ENCODE measurements at places on chromosomes 5 and 9.

DNA sequence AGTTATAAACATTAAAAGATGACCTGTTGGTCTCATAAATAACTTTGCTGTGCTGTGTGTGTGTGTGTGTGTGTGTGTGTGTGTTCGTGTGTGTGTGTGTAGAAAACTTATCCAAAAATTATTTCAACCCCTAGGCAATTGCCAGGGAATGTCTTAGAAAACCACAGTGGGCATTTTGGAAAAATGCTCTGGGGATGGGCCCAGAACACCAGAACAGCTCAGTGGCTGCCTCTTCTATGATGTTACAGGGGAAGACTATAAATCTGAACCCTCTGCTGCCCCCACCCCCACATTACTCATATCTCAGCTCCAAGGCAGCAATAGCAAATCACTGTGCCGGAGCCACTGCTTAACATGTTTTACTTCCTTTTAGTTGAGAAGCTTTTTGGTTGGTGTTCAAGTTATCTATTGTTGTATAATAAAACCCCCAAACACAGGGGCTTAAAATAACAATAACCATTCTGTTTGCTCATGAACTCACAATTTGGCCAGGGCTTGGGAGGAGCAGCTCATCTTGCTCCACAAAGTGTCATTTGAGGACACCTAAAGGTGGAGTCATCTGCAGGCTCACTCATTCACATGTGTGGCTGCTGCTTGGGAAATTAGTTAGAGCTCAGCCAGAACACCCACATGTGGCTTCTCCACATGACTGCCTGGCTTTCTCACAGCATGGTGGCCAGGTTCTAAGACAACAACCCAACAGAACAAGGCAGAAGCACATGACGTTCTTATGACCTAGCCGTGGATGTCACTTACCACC lies 40.4 kb downstream of the ACTBL2 start:
- DNase-seq: no peak

DNA sequence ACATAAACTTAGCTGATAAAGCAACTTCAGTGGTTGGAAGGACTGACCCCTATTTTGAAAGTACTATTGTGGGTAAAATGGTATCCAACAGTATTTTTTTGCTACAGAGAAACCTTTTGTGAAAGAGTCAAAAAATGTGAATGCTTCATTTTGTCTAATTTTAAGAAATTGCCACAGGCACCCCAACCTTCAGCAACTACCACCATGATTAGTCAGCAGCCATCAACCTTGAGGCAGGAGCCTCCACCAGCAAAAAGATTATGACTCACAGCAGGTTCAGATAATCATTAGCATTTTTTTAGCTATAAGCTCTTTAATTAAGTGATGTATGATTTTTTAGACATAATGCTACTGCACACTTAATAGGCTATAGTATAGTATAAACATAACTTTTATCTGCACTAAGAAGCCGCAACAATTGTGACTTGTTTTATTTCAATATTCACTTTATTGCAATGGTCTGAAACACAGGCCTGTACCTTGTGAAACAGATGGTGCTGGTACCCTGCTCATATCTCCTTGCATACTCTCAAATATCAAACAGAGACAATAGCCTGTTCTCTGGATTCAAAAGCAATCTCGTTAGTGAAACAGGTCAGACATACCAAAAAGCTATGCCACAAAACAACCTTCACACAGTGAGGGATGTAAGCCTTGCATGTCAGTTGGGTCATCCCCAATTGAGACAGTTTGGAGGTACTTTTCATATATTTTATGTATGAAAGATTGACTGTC lies 261.2 kb upstream of the FAM174A start:
- DNase-seq: no peak

- no peak for DNase-seq
Observed at GRCh38 chr5:104128348-104128747, 565.8 kb upstream of the NUDT12 start.

GRCh38 chr5:178232124-178232919 lies at the start of gene PHYKPL:
Gene PHYKPL (minus strand): TSS chr5:178232802. CDS start chr5:178232550, 252 bp downstream.
- DNase-seq: peak; percentile 41

DNA sequence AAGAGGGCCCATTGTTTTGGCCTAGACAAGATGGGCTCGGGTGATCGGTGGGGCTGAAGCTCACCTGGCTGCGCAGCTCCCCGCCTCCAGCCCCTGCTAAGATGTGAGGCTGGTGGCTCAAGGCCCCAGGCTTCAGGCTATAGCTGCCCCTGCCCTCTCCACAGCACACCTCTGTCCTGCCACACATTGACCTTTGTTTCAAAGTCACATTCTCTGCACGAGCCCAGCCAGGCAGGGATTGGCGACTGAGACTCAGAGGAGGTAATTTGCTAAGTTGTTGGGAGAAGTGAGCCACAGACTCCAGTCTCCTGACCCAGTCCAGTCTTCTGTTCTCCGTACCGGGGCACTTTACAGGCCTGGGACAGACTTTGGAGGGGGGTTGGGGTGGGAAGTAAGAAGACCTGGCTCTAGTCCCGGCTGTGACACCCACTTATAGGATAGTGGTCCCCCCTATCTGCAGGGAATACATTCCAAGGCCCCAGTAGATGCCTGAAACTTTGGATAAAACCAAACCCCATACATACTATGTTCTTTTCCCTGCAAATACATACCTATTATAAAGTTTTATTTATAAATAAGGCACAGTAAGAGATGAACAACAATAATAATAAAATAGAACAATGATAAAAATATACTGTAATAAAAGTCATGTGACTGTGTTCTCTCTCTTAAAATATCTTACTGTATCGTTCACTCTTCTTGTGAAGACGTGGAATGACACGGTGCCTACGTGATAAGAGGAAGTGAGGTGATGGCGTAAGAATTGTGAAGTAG lies 13.3 kb downstream of the PDGFRB start:
- DNase-seq: no peak

GRCh38 chr5:133365738-133366137 lies 246.6 kb downstream of the FSTL4 start:
- DNase-seq: no peak

DNA sequence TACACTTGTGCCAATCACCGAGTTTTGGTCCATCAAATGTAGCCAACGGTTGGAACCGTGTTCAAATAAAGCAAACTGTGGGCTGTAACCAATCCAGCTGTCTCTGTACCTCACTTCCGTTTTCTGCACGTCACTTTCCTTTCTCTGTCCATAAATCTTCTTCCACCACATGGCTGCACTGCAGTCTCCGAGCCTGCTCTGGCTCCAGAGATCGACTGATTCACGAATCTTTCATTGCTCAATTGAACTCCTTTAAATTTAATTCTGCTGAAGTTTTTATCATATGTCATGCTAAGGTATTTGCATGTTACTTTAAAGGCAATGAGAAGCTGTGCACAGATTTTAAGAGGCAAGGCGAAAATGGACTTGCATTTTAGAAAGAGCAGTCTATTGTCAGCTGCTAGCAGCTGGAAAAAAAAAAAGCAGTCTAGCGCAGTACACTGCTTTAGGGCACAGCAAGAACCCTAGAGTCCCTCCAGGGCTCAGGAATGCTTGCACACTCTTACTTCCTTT lies 13.2 kb downstream of the TTC39B start:
- DNase-seq: no peak
